Stimulated activated naive CD8-positive, alpha-beta T cell treated with anti-CD3 and anti-CD28 coated beads, Interleukin-15, Interleukin-2, amounts not matched to agents 100 U/mL and 50 U/mL, for 24 hours (primary cell): ENCODE measurements at places on chromosomes 6 and 20.

DNA sequence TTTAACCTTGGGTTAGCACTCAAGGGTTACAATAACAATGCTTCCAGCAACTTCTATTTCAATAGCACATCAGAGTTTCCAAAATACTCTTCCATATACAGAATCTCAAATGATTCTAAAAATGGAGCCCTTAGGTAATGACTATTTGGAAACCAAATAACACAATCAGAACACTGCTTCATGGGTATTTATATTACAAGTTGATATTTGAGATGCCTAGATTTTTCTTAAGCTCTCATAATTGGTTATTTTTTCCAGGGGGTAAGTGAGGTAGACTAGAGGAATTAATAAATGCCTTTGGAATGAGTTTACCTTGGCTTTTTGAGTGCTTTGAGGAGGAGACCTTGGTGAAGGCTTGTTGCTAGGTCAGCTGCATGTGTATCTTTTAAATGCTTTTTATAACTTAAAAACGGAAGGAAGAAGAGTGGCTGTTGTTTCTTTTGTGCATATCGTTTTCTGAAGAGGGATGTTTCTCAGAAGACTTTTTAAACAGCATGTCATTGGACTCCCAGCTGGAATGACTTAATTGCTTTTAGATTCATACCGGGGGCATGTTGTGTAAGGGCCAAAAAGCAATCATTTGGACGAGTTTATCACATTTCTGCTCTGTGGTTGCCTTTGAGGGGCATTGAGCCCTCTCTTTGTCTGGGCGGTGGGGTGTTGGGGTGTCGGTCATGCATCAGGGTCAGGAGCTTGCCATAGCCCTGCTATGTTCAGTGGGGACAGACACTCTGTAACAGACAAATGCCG lies 186.0 kb downstream of the DTNBP1 start:
- DNase-seq: no peak

GRCh38 chr6:46104209-46104608 lies 25.6 kb upstream of the ENPP4 start:
- no peak for DNase-seq

DNA sequence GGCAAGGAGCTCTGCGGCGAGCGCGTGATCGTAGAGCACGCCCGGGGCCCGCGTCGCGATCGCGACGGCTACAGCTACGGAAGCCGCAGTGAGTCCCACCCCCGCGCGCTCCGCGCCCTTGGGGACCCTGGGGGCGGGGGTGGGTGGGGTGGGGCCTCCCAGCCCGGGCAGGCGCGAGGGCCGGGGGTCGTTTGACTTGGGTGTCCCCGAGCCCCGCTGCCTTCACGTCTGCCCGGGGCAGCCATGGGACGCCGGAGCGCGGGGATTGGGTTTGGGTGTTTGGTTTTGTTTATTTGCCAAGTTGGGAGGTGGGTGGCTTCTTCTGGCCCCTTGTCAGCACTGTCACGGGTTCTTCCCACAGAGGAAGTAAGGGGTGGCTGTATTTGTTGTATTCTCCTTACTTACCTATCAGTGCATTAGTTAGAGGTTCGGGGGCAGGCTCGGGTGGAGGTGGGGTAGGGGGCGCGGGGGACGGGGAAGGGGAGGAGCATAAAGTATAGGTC lies 777 bp downstream of the SRSF6 start:
- DNase-seq: no peak

DNA sequence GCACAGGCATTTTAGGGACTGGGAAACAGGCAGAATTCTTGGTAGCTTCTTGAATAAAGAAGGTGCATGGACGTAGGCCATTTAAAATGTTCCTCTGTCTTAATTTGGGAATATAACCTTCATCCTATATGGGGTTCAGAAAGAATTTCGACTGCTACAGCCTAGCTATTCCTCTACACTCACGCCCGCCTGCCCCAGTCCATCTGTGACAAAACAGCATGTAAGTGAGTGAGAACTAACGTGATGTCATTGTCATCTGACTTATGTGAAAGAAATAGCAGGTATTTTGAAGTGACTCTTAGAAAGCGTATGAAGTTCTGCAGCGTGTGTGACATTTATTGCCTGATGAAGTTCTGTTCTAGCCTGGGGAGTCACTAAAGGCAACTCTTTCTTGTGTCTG lies 52.2 kb upstream of the SLC22A1 start:
- DNase-seq: no peak

GRCh38 chr6:153412519-153412918 lies 281.4 kb upstream of the RGS17 start:
- no peak for DNase-seq
